ENCODE measurements at places on chromosomes 13 and 19.

DNA sequence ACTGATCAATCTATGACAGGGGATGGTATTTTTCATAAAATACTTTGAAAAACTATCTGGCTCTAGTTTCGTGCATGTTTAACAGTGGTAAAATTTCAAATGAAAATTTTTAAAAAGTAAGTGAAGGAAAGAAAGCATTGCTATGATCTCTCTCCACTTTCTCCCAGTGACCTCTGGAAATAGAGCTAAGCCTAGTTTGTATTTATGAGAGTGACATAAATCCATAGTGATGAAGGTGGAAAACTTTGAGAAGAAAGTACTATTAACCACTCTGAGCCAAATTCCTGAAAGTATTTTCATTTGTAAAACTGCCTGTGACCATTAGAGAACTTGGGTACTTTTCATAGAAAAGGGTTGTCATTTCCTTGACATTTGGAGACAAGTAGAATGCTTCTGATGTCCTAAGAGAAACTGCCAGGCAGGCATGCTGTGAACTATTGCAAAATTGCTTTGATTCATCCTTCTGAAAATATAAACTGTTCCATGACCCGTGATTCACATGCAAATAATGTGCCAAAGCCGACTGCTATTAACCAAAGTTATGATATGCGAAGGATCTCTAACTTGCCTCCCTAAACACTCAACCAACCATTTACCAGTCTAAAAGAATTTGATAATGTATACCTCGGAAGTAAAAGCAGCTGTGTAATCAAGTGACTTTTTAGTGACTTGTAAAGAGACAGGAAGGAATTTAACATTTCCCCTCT lies 133.2 kb downstream of the VWA8 start:
- DNase-seq = no peak

DNA sequence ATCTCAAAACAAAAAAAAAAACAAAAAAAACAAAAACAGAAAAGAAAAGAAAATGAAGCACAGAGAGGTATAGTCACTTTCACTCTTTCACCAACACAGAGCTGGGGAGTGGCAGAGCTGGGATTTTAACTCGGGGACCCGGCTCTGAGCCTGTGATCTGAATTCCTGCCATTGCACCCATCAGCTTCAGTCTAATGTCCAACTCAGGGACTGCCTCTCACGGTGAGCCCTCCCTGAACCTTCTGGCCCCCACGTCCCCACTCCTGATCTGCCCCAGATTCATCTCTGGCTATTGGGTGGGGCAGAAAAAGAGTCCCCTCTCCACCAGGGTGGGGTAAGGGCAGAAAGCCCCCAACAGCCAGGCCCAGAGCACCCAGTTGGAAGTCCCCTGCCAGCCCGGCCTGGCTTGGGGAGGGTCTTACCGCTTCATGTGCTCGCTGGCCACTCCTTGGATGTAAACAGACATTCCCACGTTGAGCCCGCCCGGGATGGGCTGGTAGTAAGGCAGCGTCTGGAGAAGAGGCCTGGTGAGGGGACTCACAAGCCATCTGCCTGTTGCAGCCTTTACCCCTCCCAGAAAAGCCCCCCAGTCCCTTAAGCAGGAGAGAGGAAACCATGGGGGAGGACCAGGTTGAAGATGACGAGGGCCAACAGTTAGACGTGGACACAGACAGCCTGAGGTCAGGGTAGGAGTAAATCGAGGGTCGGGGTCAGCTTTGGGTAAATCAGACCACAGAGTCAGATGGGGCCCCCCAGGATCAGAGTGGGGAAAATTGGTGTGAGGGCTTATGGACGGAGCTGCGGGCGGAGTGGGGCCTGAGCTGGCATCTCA lies 520 bp downstream of the LGALS4 start:
- DNase-seq = no peak

DNA sequence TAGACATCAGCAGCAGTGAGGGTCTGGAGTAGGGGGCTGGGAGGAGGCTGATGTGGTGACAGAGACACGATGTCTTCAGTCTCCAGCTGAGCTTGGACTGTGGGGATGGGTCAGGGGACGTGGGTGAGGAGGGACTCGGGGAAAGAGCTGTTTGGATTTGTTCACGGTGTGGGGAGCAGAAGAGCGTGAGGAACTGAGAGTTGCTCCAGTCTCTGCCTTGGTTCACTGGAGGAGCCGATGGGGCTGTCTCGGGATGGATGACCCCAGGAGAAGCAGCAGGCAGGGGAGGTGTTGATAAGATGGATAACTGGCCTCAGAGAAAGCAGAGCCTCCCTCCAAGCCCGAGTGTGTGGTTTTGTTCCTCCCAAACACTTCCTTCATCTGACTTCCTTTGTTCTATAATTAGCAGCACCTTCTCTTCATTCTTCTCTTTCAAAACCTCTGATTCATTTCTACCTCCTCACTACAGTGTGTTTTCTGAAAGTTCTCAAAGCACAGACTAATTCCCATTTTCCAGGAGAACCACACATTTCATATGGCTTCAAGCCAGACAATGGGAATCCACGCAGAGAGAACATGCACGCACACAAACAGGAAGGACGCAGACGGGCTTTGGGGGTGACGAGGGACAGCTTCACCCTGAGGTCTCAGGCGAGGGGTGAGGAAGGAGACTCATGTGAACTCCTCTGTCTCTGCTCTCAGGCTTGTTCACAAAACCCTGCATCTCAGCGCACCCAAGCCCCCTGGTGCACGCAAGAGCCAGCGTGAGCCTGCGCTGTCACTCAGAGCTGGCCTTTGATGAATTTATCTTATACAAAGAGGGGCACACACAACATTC lies 18.6 kb downstream of the LAIR2 start:
- DNase-seq = no peak

DNA sequence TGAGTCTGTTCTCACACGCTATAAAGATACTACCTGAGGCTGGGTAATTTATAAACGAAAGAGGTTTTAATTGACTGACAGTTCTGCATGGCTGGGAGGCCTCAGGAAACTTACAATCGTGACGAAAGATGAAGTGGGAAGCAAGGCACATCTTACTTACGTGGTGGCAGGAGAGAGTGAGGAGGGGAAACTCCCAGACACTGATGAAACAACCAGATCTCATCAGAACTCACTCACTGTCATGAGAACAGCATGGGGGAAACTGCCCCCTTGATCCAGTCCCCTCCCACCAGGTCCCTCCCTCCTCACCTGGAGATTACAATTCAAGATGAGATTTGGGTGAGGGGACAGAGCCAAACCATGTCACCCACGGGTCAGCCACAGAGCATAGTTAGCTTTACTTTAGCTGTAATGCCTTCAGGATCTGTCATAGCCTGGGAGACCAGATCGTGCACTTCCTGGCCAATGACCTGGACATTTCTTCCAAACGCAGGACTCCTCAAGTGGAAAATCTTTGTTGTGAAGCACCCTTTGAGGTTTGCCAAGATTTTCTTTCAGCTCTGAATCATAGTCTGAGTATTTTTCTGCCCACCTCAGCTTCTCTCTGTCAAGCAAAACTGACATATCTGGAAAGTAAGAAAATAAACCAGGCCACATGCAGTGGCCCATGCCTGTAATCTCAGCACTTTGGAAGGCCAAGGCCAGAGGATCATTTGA lies 25.2 kb upstream of the HIF3A start:
- DNase-seq = no peak

DNA sequence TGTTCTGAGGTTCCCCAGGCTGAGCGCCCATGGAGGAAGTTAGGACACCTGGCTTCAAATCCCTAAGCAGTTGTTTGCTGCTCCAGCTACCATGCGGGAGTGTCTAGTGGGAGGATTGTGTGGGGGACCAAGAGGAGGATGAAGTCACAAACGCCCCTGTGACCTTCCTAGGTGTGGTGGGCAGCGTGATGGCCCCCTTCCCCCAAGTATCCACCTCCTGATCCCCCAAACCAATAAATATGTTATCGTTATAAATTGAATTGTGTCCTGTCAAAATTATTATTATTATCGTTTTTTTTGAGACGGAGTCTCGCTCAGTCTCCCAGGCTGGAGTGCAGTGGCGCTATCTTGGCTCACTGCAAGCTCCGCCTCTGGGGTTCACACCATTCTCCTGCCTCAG lies at the start of gene SLC25A41:
Gene SLC25A41 (minus strand): TSS at position 101 of the 400 bp plus-strand sequence. CDS start 70 bp downstream, at position 31.
- DNase-seq = no peak

GRCh38 chr19:51141181-51141580 lies 920 bp upstream of the SIGLEC7 start:
- DNase-seq = no peak

DNA sequence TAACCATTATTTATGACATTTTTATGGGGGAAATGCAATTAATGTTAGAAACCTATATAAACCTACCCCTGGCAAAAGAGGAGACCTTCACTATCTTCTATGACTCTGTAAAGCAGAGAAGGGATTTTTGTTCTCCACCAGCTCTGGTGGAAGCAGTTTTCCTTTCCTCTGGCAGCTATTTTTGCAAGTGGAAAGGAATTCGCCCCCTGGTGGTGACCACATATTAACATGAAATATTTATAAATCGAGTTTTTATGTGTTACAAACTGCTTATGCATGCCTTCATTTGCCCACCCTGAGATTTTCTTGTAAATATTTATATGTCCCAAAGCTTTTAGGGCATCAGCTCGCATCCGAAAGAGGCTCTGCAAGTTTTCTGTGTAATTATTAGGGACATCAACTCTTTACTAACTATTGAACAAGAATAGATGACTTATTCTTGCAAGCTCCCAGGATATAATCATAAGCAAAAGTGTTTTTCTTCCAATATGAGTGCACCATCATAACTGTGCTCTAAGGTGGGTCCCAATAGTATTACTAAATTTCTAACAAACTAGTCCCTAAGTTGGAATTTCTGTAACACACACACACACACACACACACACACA lies 62.4 kb downstream of the SERTM1 start:
- peak; percentile 26 for DNase-seq

DNA sequence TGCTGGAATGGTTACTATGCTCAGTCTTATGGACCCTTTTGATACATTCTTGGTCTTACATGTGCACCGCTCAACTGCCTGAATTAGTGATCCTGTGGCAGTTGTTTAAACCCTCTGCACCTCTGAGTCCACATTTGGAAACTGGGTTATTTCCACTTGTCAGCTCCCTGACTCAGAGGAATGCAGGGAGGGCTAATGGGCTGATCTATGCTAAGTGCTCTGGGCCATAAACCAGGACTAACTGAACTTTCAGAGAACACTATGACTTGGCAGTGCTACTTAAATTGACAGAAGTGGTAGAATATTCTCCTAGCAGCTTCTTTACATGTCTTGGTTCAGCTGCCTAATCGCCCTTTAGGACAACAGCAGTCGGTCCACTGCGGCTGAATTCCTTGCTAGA lies 26.8 kb upstream of the MED4 start:
- DNase-seq = no peak

DNA sequence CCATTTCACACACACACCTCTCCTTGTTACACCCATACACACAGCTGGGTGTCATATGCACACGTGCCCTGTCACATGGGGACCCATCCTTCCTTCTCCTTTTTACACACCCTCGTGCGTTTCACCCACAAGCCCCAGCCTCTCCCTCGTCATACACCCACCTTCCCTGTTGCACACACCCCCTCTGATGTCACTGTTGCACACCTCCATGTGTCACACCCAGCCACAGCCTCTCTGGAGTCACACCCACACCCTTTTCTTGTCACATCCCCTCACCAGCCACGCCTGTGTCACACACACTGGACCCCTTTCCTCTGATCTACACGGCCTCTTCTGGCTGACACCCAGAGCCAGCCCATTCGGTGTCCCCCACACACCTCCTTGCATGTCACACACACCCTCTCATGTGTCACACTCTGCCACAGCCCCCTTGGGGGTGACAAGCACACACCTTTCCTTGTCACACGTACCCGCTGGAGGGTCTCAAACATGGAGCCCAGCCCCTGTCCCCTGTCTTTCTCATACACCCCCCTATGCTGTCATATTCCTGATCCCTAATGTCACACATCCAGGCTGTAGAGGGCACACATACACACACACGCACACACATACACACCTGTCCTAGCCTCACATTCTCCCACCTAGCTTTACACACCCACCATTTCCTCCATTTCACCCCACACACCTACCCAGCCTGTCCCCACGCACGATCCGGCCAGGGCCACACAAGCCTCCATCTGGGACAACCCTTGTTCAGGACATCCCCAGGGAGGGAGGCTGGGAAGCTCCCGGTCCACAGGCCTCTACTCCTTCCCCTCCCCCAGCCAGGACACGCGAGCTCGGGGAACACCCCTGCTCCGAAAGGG lies 1.4 kb downstream of the NOVA2 start:
- peak; percentile 26 for DNase-seq

GRCh38 chr19:34155686-34156085 lies 16.6 kb upstream of the LSM14A start:
- no peak for DNase-seq

- no peak for DNase-seq
Observed at GRCh38 chr13:97214921-97215320, 7.2 kb upstream of the MBNL2 start.

Data from CD4-positive, alpha-beta T cell treated with Interleukin-17A for 1 hour (primary cell).